Activated naive CD8-positive, alpha-beta T cell treated with anti-CD3 and anti-CD28 coated beads, Interleukin-2, amount 10 ng/mL, durations not matched to agents 7 days and 5 days (primary cell): ENCODE measurements at places on chromosomes 3 and 15.

DNA sequence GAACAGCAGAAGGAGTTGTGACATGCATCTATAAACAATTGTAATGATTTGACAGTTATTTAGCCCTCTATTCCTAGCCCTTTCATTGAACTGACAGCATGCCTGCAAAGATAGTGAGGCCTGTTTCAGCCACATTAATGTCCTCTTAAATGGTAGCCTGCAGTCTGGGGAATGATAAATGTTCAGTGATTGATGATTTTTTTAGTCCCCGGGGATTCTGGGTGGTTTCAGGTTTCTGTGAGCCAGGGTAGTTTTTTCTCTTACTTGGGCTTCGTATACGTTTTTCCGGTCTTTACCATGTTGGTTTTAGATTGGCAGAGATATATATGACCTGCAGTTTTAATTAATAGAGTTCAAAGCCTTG lies 172.0 kb downstream of the TCF12 start:
- DNase-seq = no peak

GRCh38 chr3:195773956-195774537 lies 37.7 kb downstream of the MUC4 start:
- DNase-seq = no peak

- no peak for DNase-seq
These were observed 8.0 kb downstream of the PLXNA1 start for GRCh38 chr3:126990890-126991289.

DNA sequence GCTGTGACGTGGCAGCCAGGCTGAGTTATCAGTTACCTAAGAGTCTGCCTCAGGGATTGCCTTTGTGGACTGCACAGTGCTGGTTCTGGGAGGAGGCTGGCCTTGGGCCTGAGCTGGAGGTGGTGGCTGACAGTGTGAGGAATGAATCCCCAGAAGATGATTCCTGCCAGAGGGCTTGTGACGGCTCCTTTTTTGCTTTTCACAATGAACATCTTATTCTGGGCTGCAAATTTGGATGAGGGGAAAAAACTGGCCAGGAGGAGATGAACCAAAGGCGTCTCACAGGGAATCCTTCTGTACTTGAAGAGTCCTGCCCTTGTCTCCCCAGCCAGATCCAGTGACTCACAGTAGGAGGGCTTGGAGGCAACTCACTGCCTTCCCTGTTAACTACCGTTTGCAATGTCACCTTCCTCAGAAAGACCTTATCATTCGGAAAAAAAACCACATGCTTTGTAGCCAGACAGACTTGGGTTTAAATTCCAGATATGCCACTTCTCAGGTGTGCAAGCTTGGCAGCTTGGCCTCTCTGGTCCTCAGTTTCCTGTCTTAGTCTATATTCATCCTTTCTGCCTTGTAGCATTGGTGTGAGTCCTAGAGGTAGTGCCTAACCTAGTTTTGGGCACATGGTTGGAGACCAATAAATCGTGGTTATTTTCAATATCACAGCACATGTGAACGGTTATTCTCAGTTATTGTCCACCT lies 19.1 kb downstream of the ST6GAL1 start:
- no peak for DNase-seq

GRCh38 chr3:52391096-52391495 lies 53.8 kb downstream of the SEMA3G start:
- DNase-seq = no peak

DNA sequence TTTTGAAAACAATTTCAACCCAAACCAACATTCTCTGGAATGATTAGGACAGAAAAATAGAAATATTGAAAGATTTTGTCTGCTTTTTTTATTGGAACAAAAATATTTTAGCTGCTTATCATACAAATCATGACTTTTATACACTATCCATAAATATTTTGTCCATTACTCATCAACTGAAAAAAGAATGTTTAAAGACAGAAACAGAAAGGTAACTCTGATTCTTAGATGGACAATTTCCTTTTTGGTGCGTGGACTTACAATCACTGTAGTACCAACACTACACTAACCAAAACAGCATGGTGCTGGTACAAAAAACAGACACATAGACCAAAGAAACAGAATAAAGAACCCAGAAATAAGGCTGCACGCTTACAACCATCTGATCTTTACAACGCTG lies 582.8 kb upstream of the CCDC54 start:
- DNase-seq = no peak

DNA sequence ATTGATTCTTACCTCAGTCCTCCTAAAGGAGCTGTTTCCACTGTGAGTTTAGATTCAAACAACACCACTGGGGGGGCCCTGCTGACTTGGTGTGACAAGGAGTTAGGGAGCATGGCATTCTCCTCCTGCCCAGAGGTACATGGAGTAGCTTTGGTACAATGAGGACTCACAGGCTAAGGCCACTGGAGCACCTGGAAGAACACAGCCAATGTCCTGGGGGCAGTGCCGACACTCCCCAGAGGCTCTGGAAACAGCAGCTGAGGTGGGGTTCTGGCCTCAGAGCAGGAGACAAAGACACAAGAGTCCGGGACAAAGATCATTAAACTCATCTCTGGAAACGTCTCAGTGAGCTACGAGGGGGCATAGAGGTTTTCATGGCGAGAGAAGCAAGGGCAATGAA lies 69.7 kb upstream of the POMGNT2 start:
- no peak for DNase-seq

GRCh38 chr3:12439161-12439940 lies 44.9 kb upstream of the TSEN2 start:
- no peak for DNase-seq

DNA sequence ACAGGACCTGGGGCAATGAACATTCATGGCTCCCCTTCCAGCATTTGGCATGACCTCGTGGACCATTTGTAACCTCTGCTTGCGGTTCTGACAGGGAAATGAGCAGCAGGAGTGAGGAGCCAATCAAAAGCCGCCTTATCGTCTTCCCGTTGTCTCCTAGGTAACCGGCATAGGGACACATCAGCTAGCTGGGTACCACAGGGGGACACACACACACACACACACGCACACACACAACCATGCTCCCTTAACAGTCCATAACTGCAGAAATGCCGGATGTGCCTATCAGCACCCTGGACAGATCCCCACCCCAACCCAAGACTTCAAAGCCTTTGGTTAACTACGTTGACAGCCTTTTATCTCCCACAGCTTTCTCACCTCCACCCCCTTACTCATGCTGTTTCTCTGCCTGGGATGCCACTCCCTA lies 53.4 kb upstream of the CCDC174 start:
- DNase-seq = peak; percentile 76

GRCh38 chr15:64530918-64531317 lies 70.5 kb downstream of the ZNF609 start:
- DNase-seq = no peak

GRCh38 chr15:92385096-92385495 lies 8.6 kb upstream of the ST8SIA2 start:
- no peak for DNase-seq

DNA sequence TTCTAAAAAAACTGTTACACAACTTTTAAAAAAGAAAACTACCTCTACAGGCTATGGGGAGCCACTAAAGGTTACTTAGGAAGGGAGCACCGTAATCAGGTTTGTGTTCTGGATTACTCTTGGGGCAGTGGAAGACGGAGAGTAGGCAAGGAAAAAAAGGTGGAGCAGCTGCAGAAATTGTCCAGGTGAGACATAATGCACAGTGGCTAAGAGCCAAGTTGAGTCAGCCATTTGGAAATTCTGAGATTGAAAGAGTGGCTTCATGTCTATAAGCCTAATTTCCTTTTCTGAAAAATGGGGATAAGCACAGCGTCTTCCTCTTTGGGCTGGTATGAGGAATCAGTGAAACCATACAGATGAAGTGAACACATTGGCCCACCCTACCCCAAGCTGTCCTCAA lies 195.2 kb downstream of the CADPS start:
- no peak for DNase-seq

- DNase-seq = no peak
These were observed 270.8 kb downstream of the OPA1 start for GRCh38 chr3:193863657-193864357.

GRCh38 chr3:109396806-109397205 lies 59.5 kb upstream of the DPPA4 start:
- DNase-seq = no peak

DNA sequence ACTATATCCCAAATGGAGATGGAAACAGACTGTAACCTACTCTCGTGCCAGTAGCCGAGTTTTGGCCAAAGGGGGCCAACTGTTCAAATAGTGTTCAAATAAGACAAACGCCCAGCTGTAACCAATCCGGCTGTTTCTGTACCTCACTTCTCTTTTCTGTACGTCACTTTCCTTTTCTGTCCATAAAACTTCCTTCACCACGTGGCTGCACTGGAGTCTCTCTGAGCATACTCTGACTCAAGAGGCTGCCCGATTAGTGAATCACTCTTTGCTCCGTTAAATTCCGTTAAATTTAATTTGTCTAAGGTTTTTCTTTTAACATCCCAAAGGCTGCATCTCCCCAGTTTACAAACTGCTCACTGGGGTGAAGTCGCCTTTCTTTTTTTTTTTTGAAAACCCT lies 219.2 kb upstream of the P2RY1 start:
- DNase-seq = no peak

DNA sequence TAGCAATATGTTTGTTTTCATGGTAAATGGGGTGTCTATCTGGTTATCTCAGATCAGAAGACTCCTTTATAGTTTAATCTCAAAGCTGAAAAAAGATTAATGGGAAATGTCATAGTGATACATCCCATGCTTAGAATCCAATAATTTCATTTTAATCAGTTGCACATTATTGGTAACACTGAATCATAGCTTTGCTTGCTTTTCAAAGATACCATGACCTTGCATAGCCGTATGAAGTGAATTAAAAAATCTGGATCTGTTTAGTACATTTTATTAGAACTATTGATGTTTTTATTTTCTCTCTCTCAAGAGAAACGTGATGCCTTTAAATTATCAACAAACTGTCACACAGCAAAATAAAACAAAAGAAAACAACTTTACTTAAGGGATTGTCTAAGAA lies 506.7 kb upstream of the SGO1 start:
- DNase-seq = no peak

DNA sequence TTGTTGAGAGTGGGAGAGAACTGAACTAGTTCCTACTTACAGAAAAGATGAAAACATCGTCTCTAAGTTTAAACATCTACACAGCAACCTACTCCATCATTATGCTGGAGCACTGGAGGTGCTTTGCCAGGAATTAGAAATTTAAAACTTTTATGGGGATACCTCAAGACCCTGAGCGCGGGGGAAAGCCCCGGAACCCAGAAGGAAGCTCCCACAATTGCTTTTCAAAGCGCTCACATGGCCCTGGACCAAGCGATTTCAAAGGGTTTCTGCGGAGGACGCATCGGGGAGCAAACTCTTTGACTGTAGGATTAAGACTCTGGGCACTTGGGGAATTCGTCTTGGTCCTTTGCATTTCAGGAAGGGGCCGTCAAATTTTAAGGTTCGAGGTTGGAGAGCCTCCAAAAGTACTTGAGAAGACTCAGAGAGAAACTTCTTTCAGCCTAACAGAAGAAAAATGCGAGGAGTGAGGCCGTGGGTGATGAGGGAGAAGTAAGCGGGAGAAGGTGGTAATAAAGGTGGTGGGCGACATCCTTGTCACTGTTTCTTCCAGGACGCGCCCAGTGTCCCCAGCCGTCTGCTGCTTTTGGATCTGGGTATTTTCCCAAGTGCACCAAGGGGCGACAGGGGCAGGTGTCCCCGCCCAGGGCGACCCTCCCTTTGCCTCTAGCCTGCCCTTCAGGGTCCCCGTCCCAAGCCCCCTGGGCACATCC lies 591 bp downstream of the PROK2 start:
- no peak for DNase-seq

DNA sequence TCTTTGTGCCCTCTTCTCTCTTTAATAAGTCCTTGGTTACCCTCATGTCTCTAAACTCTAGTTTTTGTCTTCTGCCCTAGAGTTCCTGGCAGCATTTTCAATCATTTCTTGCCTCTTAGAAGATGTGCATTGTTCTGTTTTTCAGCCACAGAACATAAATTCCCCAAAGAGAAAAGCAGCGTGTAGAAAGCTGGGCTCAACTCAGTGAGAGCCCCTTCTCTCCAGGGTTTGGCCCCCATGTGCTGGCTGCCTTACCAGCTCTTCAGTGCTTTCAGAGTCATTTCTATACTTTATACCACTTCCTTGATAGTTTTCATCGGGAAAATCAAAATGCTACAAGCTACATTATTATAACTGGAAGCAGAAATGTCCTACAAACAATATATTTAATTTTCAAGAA lies 369.1 kb upstream of the GRM7 start:
- DNase-seq = no peak

GRCh38 chr3:33063651-33064051 lies 33.3 kb downstream of the GLB1 start:
- peak; percentile 40 for DNase-seq

- no peak for DNase-seq
These were observed 41.4 kb downstream of the ULK4 start for GRCh38 chr3:41920406-41920965.

- DNase-seq = no peak
These were observed 76.8 kb downstream of the NPAP1 start for GRCh38 chr15:24752354-24752753.

DNA sequence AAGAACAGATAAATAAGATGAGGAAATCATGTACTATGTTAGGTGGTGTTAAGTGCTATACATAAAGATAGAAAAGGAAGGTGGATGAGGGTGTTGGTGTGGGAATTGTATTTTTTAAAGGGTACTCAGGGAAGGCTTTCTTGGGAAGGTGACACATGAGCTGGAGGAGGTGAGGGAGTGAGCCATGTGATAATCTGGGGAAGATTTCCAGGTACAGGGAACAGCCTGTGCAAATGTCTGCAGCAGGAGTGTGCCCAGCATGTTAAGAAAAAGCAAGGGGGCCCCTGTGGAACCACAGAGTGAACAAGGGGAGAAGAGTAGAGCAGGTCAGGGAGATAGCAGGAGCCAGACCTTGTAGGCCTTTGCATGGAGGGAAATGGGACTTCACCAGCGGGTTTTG lies 175.6 kb downstream of the SSR3 start:
- no peak for DNase-seq

- DNase-seq = peak; percentile 61
These were observed 1.5 kb downstream of the ITPKA start for GRCh38 chr15:41494922-41495735.

- no peak for DNase-seq
These were observed 1034.4 kb upstream of the NR2F2 start for GRCh38 chr15:95295896-95296625.

DNA sequence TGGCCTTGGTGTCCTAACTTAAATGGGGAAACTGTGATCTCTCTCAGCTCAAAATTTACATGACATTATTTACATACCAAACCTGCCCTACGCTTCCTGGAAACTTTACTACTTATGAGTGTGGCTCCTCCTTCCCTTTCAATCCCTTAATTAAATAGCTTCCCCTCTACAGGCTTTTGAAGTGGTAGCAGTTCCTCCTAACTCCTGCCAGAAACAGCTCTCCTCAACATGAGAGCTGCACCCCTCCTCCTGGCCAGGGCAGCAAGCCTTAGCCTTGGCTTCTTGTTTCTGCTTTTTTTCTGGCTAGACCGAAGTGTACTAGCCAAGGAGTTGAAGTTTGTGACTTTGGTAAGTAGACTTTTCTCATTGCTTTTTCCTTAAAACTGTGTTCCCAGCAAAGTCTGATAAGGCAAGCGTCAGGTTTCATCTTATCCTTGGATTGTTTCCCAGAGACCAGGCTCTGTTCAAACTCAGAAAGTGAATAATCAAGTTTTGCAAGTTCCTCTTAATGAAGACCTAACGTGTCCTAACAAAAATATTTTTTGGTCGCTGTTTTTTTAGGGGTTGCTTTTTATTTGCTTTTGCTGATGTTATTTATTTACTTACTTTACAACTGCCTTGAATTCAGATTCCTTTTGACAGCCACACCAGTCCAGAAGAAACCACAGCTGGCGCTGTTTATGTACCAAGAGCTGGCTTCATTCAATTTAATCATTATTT lies at the start of gene ACP3:
Gene ACP3 (plus strand): TSS at position 179 of the 720 bp plus-strand sequence. CDS start 50 bp downstream, at position 229.
- DNase-seq = no peak

- DNase-seq = peak; percentile 56
These were observed 37.6 kb downstream of the NCEH1 start for GRCh38 chr3:172673210-172673679.
